Effector CD4-positive, alpha-beta T cell (primary cell): ENCODE measurements at places on chromosomes 7 and 10.

GRCh38 chr10:15545884-15546283 is 173.8 kb downstream of the ITGA8 start:
- no peak for DNase-seq

DNA sequence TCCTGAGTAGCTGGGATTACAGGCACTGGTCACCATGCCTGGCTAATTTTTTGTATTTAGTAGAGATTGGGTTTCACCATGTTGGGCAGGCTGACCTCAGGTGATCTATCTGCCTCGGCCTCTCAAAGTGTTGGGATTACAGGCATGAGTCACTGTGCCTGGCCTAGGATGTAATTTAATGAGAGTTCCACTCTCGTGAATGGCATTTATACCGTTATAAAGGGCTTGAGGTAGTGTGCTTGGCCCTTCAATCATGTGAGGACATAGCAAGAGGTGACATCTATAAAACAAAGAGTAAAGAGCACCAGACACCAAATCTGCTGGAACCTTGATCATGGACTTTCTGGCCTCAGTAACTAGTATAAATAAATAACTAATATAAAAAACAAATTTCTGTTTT is 93.5 kb upstream of the PPP1R9A start:
- DNase-seq: no peak

GRCh38 chr10:133159950-133160825 is at the start of gene KNDC1:
KNDC1 (plus strand) TSS chr10:133160219; CDS start chr10:133160468, 249 bp downstream.
- no peak for DNase-seq

- DNase-seq: no peak
These were observed 275.5 kb downstream of the PLXDC2 start for GRCh38 chr10:20091698-20092097.

GRCh38 chr10:126930883-126931503 is 25.8 kb downstream of the DOCK1 start:
- DNase-seq: no peak

- no peak for DNase-seq
These were observed 100.5 kb downstream of the CALD1 start for GRCh38 chr7:134879815-134880475.

- DNase-seq: no peak
These were observed 84.3 kb downstream of the TCERG1L start for GRCh38 chr10:131227163-131227740.

GRCh38 chr10:1179346-1180070 is 123.3 kb downstream of the WDR37 start:
- DNase-seq: no peak

GRCh38 chr10:102367441-102367840 is 28.1 kb upstream of the NFKB2 start:
- no peak for DNase-seq

- DNase-seq: no peak
These were observed 132.8 kb upstream of the TCERG1L start for GRCh38 chr10:131444286-131444685.

DNA sequence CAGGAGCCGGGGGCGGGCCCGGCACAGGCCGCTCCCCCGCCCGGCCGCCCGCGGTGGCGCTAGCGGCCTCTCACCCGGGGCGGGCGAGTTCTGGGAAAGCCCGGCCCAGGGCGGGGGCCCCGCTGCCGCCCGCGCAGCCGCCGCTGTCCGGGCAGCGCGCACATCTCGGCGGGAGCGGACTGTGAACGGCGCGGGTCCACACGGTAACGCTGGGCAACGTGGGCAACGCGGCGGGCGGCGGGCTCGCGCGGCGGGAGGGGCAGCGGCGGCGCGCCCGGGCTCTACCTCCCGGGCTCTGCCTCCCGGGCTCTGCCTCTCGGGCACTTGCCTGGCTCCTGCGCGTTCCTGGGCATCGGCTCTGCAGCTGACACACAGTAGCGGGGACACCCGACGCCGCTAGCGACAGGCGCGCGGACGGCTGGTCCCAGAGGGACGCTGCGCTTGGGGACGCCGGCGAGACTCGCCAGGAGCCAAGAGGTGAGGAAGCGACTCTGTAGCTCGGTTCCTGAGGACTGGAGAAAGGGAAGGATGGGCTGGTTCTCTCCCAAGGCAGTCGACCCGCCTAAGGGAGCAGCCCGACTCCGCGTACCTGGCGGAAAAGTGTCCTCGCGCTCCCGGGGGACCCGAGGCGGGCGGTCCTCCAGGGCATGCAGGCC is at the start of gene PLCE1:
Gene PLCE1 (plus strand): TSS at position 150 of the 656 bp plus-strand sequence. CDS start 37,116 bp downstream, outside the sequence.
- no peak for DNase-seq

DNA sequence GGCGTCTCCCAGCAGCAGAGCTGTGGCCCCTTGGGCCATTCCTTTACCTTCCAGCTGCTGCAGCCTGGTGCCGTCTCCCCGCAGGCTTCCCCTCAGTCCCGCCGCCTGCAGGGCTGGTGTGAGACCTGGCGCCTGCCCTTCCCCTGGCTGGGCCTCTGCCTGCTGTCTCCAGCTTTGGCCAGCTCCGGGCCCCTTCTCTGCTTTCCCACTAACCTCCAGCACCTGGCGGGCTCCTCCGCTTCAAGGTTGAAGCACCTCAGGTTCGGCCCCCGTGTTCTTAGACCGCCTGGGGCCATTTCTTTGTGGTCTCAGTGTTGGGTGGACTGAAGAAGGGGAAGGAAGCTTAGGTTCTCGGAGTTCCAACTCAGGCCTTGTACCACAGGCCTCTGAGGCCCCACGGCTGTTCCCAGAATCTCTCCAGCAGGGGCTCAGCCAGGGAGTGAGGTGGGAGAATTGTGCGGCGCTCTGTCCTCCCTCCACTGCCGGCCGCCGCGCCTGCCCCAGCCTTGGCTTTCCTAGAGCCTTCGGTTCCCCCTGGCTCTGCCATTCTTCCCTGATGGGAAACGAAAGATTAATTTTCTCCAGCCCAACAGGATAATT is 30.3 kb downstream of the GBX1 start:
- no peak for DNase-seq

- DNase-seq: no peak
These were observed 151.4 kb upstream of the PITRM1 start for GRCh38 chr10:3323865-3324498.

DNA sequence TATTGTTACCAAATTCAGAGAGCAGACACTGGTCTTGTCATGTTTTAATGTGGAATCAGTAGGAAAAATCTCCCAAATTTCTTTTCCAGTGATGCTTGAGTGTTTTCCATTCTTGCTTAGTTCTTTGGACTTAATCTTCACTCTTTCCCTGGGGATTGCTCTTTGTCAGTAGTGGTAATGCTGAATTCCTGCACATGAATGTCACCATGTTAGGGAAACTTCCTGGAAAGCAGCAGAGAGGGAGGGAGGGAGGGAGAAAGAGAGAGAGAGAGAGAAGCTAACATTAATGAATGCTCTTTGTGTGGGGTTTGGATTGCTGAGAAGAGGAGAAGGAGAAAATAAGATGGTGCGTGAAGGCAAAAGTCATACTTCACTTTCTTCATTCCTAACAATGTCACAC is 295.3 kb upstream of the COBL start:
- DNase-seq: no peak
